ENCODE measurements at places on chromosomes 6 and 20.
A peak's percentile ranks its signal among the peaks of the same experiment; 100 is the strongest.

DNA sequence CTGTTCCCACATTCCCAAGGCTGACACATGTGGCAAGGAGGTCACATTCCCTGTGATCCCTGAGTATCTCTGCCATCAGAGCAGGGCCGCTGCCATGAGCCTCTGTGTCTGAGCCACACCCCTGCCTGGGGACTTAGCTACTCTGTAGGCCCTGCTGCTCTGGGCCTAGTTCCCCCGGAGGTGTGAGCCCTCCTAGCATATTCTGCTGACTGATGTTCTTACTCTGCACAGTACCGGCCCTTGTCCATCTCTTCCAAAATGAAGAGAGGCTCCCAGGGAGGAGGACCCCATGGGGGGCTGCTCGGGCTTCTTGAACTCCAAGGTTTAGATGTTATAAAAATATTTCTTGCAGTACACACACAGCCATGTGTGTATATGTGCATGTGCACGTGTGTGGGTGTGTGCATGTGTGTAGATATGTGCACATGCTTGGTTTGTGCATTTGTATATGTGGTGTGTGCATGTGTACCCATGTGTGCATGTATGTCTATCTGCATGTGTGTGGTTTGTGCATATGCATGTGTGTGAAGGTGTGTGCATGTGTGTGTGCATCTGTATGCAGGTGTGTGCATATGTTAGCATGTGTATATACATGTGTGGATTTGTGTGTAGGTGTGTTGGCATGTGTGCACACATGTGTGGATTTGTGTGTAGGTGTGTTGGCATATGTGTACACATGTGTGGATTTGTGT, 101.2 kb downstream of the ERMARD start:
- DNase-seq, result no peak

DNA sequence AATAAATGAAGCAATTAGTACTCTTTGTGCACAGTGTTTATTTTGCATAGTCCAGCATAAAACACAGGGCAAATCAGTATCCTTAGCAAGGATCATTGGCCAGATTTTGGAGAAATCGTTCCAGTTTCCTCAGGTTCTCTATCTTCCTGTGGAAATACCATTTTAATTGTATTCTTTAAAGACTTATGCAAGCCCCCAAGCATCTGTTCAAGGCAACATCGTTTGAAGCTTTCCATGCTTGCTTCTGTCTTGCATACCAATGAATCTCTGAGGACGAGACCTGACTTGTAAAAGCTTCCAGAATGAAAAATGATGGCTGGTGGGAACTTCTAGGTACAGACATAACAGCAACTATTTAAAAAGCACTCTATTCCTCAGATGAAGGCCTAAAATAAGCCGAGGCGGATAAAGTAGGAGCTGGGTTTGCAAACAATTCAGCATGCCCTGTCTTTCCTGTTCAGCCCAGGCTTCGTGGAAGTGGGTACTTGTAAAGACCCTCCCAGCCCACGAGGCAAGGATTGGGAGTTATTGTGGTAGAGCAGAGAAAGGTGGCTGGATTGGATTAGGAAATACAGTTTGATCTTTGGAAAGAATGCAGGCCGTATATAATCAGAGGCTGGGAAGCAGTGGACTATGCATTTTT, 21.6 kb downstream of the NRSN1 start:
- no peak for DNase-seq

- peak; percentile 17 for DNase-seq
Measured at GRCh38 chr20:52972965-52973819, 1.0 kb downstream of the TSHZ2 start.

GRCh38 chr6:38354905-38355304, 284.8 kb downstream of the BTBD9 start:
- DNase-seq, result no peak

GRCh38 chr20:11332381-11332780, 585.3 kb upstream of the BTBD3 start:
- no peak for DNase-seq

DNA sequence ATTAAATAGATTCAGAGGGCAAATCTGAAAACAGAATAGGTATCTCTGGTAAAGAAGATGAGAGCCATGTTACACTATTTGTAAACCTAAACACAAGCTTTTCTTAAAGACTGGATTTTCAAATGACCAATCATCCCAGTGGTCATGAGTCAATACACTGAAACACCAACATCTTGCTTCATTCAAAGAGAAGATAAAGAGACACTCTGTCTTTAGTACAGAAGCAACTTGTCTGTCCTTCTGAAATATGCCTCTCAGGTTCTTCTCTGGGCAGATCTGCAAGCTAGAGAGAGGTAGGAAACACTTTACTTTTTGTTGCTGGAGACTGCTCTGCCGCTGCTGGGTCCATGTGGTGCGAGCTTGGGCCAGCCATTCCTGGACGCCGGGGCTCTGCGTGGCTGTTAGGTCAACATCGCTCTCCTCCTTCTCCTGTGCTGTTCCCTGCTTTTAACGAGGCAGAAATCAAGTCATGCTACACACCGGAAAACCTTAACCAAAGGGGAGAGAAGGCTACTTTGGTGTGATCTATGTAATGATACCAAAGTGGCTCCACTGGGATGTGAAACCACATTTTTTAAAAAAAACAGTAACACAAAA, 368.2 kb downstream of the SYNE1 start:
- no peak for DNase-seq

- DNase-seq, result peak; percentile 43
Measured at GRCh38 chr6:152206072-152206818, 398.8 kb downstream of the ESR1 start.

DNA sequence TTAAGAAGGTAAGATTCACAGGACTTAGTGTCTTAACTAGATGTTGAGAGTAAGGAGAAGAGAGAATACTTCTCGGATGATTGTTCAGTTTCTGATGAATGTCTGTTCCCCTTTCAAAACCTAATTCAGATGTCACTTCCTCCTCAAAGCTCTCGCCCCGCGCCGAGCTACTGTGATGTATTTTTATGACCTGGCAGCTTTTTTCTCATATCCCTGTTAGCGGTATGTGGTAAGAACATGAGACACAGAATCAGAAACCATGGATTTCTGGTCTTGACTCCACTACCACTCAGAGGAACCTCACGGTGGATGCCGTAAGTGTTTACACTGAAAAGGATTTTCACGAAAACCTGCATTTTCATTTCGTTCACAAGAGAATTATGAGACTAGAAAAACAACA, 48.4 kb downstream of the CEP43 start:
- peak; percentile 22 for DNase-seq

DNA sequence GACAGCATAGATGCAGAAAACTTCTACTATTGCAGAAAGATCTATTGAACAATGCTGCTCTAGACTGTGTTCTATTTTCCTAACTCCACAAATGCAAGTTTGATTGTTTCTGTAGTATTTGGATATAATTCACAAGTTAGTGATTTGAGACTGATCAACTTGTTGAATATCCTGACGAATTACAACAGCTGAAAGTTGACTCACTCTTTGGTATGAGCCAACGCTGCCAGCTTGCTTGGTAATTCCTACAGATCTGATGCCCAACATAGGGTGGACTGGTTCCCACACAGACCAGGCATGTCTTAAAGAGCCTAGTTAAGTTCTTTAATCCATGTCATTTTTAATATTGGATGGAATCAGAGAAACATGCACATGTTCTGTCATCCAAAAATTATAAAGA, 231.0 kb upstream of the RAB32 start:
- no peak for DNase-seq

GRCh38 chr6:5657684-5658430, 348.9 kb downstream of the NRN1 start:
- DNase-seq, result no peak

DNA sequence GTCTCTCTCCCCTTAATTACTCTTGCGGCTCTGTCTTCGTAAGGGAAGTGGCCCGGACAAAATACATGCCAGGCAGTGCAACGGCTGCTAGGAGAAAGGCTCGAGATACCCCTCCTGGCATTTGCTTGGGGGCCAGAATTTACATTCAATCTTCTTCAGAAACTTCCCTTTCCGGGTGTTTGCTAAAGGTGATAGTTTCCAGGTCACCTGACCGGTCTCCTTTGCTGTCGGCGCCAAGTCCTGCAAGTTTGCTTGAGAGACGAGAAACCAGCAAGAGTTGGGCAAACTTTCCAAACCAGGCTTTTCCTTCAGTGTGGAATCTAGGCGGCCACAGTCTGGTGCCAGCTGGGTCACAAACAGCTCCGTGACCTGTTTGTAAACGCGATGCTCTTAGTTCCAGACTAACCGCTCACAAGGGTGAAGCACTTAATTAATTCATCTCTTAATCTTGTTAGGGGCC, 563 bp upstream of the SRSF3 start:
- no peak for DNase-seq

DNA sequence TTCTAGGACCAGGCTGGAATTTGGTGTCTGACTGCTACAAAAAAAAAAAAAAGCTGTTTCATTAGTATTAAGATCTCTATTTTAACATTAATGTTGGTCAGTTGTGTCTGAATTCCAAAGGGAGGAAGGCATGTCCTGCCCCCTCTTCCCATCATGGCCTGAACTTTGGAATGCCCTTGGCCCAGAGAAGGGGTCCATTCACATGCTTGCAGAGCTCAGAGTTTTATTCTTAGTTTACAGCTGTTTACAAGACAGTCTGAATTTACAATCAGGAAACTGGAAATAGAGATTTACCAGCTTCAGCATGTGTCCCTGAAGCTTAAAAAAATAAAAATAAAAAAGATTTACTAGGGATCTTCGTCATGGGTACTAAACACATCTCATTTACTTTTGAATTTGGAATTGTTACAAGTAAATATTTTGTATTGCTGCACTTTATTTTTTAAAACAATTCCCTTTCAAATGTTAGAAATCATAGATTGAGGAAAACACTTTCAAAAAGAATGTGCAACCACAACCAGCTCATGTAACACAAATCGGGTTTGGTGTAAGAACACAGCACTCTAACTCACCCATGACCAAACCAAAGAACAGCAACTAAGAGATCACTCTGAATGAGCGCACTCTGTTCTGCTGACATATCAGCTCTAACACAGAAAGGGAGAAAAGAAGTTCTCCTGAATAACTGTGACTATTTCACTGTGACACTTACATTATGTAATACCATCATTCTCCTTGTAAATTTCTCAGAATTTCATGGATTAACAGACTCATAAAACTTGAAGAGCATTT, 6.6 kb upstream of the SERPINB6 start:
- no peak for DNase-seq

- no peak for DNase-seq
Measured at GRCh38 chr6:10434235-10434634, 19.4 kb upstream of the TFAP2A start.

DNA sequence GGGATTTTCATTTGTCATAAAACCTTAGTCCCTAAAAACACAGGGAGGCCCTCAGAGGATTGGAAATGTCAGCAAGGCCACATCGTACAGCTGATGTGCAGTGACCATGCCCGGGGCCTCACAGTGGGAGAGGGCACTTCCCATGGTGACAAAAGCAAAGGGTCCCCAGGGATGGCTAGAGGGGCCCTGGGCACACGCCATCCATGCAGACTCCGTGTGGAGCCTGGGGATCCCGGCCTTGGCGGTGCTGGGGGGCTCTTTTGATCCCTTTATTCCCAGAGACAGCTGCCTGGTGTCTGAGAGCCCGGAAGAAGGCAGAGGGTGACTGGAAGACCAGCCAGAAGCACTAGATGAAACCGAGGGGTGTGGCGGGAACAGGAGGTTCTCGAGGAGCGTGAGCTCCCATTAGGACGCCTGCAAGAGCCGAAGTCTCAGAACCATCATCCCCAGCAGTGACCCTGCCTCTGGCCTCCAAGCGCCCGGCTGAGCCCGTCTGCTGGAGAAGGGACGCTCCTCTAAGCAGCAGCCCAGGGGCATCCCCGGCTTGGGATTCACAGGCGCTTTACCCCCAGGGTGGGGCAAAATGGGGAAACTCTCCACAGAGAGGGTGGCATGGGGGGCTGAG, 49.1 kb upstream of the FRMD1 start:
- DNase-seq, result no peak

- DNase-seq, result no peak
Measured at GRCh38 chr6:101738481-101738880, 345.0 kb downstream of the GRIK2 start.

GRCh38 chr6:1470040-1470439, 80.7 kb downstream of the FOXF2 start:
- DNase-seq, result no peak

DNA sequence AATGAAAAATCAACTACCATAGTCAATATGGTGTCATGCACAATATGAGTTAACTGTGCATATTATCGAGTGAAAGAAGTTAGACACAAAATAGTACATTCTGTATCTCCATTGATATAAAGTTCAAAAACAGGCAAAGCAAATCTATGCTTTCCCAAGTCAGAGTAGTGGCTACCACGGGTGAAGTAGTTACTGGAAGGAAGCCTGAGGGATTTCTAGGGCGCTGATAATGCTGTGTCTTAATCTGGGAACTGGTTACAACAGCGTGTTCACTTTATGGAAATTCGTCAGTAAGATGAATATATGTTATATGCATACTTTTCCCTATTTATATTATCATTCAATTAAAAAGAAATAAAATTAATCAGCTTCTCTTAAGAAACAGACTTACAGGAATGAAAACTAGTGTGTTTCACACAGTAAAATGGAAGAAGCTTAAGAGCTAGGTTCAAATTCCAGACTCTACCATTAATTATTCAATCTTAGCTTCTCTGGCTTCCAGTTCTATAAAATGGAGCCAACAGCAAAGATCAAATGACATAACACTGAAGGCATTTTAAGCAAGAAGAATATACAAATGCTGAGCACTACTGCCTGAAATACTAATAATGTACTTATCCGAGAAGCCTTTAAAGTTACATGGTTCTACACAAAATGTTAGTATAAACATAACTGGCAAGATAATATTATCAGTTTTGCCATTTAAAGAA, 19.2 kb downstream of the BACH2 start:
- DNase-seq, result no peak

- DNase-seq, result no peak
Measured at GRCh38 chr20:44014807-44015732, 100.4 kb downstream of the TOX2 start.

DNA sequence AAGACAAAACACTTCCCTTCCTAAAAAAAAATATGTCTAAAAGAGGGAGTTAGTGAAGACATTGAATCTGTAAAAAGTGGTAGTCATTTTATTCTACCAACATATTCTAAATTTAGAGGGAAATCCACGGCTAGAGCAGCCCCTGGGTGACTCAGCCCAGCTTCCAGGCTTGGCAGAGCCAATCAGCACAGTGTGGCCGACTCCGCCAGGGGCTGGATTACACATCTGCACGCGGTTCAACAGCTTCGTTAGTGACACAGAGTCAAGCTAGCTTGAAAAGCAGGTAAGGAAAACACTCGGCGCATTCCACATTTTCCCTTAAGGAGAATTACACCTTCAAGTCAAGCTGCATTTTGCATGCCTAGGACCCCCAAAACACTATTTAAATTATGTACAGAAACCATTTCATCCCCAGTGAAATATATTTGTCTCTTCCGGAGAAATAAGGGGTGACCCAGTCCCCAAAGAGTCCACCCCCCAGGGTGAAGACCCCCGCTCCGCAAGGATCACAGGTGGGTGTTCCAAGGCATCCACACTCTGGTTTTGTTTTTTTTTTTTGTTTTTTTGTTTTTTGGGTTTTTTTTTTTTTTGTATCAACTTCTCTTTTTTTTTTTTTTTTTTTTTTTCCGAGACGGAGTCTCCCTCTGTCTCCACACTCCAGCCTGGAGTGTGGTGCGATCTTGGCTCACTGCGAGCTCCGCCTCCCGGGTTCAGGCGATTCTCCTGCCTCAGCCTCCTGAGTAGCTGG, 58.4 kb upstream of the ARID1B start:
- no peak for DNase-seq

- DNase-seq, result no peak
Measured at GRCh38 chr6:92069781-92070180, 1349.6 kb downstream of the EPHA7 start.
